SK-N-SH (cell line): ENCODE measurements at places on chromosomes 1 and 21.

GRCh38 chr1:160129046-160129445 lies 13.5 kb downstream of the ATP1A2 start:
- no peak for DNase-seq

DNA sequence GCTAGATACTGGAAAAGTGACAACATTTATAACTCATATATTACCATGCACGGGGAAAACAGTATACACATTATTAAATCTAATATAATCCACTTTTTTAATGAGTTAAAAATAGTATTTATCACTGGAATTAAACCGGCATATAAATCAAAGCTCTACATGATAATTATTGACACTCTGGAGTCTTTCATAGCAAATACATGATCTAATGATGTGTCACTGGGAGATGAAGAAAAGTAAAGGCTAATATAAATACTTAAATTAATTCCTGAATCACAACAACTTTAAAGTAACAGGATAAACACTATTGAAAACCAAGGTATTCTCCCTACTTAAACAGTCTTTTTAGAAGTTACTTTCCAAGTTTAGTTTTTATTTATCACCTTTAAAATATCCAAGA lies 52.4 kb upstream of the ASPM start:
- no peak for DNase-seq

- DNase-seq, result no peak
Measured at GRCh38 chr1:118627435-118627834, 360.7 kb downstream of the TBX15 start.

GRCh38 chr1:209708297-209708696 lies 3.7 kb downstream of the HSD11B1 start:
- DNase-seq, result no peak

- peak; percentile 91 for DNase-seq
Measured at GRCh38 chr1:178037510-178038253, 56.2 kb upstream of the RASAL2 start.

- no peak for DNase-seq
Measured at GRCh38 chr1:85705940-85706339, 2.3 kb downstream of the ZNHIT6 start.

GRCh38 chr1:223670458-223671159 lies 5.1 kb upstream of the CAPN8 start:
- DNase-seq, result peak; percentile 46

DNA sequence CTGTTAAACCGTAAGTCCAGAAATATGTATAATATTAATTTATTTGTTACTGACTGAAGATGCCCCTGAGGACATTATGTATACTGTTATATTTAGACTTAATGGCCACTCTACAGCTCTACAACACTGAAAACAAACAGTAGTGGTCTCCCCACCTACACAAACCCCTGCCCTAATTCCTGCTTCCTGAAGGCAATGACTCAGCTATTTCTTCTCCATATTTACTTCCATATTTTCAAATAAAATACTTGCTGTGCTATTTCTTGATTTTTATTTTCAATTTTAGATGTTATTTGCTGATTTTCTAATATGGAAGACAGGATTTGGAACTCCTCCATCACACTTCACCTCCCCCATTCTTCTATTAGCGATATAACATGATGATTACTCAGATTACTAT lies 97.6 kb downstream of the PCNX2 start:
- no peak for DNase-seq

GRCh38 chr1:53927376-53927881 lies 18.1 kb downstream of the IFT25 start:
- no peak for DNase-seq

DNA sequence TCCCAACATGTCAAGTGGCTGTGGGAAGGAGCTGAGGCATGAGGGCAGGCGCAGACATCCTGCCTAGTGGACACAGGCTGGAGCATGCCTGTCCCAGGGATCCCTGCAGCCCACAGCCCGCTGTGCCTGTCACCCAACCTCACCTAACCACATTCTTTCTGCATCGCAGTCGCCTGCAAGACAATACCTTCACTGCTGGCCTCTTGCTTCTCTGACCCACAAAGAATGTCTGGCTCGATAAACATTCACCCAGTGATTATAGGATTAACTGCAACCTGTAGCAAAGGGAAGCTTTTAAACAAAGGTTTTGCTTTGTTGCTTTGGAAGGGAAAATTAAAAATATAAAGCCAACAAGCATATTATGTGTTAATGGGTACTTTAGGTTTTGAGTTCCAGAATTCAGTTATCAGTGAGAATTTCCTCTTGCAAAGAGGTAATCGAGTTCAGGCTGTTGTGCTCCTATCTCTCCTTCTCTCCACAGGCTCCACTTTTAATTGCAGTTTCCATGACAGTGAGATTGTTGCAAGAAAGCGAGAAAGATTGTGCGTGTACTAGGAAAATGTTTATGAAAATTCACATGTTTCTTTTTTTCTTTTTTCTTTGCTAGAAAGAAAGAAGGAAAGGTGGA lies 40.0 kb upstream of the ZNF648 start:
- no peak for DNase-seq

DNA sequence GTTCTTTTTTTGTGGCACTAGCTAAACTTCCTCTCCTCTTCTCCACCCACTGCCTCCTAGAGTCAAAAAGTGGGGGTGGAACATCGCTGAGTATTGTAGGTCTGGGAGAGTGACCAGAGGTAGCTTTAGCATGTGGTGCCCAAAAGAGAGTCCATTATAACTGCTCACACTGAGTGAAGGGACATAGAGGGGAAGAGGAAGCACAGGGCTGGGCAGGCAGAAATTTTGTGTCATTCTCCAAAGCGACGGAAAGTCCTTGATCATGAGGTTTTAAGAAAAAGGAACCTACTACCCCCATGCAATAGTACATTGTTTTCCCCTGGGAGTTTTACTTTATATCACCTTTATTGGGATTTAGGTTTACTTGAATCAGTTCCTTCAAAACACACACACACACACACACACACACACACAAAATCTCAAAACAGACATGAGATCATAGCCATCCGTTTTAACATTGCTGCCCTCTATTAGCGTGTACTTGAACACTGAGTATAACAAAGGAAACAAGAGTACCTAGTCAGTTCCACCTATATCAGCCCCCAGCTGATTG lies 4.1 kb downstream of the CD84 start:
- no peak for DNase-seq

DNA sequence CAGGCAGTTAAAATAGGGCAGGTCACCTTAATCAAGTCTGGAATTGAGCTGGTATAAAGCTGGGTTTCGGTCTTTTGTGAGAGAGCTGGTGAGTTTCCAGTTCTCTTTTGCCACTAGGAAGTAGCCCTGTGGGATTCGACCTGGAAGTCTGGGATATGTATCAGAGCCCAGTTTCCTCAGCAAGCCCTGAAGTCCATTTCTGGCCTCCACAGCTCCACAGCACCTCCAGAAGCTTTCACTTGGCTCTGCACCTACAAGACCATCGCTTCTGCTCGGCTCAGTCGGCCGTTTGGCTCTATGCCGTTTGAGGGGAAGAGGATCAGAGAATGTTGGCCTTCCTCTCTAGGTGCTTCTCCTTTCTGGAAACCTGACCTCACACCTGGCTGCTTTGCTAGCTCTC lies 148.0 kb downstream of the GALNT2 start:
- no peak for DNase-seq

- DNase-seq, result no peak
Measured at GRCh38 chr21:15999741-16000140, 270.0 kb downstream of the USP25 start.

GRCh38 chr1:107990606-107991005 lies 25.6 kb upstream of the VAV3 start:
- no peak for DNase-seq

GRCh38 chr21:38257667-38258066 lies 876 bp downstream of the KCNJ15 start:
- DNase-seq, result no peak

DNA sequence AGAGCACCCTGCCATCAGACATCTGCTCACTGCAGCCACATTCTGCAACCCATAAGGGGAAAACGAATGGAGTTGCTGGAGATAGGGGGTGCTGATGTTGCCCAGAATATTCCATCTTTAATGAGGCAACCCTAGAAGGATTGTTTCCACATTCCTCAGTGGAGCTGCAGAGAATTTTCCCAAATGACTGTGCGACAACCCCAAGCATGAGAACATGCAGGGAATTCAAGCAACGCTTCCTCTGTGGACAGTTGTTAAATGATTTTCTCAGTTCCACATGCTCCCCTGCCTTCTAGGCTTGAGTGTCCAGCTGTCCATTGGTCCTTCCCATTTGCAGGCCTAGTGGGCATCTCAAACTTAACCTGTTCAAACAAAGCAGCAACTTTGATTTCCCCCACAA lies 20.5 kb upstream of the UBL4B start:
- DNase-seq, result no peak

DNA sequence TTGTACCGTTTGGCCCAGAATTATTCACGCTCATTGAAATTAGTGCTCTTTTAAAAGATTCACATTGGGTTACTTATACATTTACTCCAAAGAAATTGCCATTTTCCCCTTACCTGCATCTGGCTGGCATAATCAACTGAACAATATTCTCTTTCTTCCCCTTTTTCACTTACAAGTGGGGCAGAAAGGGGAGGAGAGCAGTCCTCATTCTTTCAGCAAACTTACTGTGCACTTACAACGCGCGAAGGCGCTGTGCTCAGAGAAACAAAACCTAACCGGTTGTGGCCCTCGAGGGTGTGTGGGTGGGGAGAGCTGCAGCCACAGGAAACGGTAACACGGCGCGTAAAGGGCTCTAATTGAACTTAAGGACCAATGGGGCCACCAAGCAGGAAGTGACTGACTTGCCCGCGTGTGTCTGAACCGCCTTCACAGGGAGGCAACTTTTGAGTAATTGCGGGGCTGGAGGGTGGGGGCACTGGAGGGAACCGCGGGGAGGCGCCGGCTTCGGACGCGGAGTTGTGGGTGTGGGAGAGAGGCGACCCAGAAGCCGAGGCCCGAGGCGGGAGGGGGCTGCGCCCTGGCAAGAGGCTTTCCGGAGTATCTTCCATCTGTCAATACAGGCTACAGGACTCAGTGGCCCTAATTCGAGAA lies 693 bp upstream of the PNRC2 start:
- peak; percentile 82 for DNase-seq

DNA sequence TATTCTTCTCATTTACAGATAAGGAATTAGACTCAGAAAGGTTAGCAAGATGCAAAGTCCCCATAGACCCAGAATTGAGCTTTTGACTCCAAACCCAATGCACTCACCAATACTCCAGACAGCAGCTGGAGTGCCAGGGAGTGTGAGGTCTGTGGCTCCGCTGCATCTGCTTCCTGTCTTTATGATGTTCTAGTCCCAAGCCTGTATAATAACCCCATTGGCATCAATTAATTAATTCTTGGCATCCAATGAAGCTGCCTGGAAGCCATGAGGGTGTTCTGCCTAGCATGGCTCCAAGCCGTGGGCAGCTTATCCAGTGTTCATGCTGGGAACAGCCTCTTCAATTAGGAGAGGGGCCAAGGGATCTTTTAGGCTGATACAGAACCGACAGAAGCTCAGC lies 188.7 kb downstream of the GIPC2 start:
- peak; percentile 12 for DNase-seq

- no peak for DNase-seq
Measured at GRCh38 chr1:17689011-17689410, 66.1 kb upstream of the ACTL8 start.

DNA sequence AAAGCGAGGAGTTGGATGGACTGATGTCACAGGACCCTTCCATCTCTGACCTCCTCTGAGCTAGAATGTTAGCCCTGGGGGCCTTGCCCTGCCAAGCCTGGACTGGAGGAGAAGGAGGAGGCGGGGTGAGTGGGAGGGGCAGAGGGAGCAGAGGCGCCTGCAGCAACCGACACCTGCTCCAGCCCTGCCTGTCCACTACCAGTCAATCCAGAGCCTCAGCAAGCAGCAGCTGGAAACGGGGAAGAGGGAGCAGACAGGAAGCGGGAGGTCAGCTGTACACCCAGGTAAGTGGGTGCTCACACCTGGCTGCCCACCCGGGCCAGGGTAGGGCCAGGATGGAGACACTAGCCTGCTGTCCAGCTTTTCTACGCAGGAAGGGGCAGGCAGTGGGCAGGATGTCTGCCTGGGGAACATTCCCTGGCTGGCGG lies at the start of gene IGFN1:
IGFN1 (plus strand) TSS at position 201 of the 428 bp plus-strand sequence. CDS start 2,470 bp downstream, outside the sequence.
- peak; percentile 43 for DNase-seq

- DNase-seq, result no peak
Measured at GRCh38 chr1:39076127-39076798, 50.1 kb downstream of the NDUFS5 start.

- DNase-seq, result no peak
Measured at GRCh38 chr21:29145354-29145782, 14.9 kb downstream of the MAP3K7CL start.

- peak; percentile 88 for DNase-seq
Measured at GRCh38 chr1:10910681-10911489, 101.6 kb upstream of the TARDBP start.

GRCh38 chr1:79655876-79656275 lies 649.3 kb upstream of the ADGRL4 start:
- no peak for DNase-seq

DNA sequence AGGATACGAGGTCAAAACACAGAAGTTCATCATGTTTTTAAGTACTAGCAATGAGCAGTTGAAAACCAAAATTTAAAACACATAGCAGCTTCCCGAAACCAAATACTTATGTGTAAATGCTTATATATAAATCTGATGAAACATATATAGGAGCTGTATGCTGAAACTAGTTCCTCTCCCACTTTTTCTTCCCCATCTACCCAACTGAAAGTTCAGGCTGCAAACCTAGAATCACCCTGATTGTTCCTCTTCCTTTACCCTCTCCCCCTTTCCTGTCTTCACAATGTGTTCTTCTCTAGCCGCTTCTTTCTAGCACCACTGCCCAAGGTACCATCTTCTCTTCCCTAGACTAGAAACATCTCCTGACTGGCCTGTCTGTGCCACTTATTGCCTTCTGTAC lies 90.6 kb downstream of the ST3GAL3 start:
- no peak for DNase-seq

GRCh38 chr1:65108025-65108642 lies 39.9 kb upstream of the AK4 start:
- no peak for DNase-seq

GRCh38 chr1:77757603-77758002 lies 2.0 kb downstream of the USP33 start:
- no peak for DNase-seq

DNA sequence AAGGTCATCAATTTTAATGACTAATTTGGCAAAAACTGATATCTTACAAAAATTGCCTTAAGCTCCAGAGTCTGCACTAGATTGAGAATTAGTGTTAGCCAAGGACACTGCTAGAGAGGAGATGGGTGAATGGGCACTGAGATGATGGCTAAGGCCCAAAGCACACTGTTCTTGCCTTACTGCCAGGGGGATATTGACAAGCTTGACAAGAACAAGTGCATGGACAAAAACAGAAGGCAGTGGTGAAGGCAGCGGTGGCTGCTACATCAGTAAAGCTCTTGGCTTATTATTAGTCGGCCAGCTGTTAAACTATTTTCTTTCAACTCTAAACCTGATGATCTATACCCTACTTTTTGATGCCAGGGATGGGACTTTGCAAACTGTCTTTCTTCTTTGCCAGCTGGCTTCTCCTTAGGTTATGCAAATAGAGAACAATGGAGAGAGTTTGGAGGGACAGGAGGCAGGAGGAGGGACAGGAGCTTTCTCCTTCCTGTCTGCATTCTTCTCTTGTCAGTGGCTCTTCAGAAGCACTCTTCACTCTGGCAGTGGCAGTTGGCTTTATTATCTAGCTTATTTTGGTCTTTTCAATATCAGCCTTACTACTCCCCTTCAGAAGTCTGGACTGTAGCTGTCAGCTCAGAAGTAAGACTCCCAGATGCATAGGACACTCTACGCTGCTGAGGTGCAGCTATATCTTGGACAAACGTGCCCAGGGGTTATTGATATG lies 853.5 kb upstream of the TMPRSS15 start:
- no peak for DNase-seq
